Activated CD4-positive, CD25-positive, alpha-beta regulatory T cell treated with anti-CD3 and anti-CD28 coated beads, Interleukin-2, amount 50 U/mL, for 16 hours (primary cell): ENCODE measurements at places on chromosomes 4 and X.

DNA sequence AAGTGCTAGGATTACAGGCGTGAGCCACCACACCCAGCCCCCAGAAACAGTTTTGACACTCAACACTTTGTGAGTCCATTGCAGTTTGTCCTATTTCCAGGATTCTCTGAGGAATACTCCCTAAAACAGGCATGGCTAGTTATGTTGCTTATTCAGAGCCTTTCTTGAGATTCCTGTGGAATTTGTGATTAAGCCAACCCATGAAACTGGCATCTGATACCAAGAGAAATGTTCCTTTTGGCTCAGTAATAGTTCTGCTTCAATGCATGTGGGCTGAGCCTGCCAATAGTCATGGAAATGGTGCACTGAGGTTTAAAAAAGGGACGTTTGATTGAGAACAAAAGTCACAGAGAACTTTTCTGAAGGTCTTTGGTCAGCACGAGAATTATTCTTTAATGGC, 241.7 kb downstream of the PPP1R2C start:
- no peak for DNase-seq

DNA sequence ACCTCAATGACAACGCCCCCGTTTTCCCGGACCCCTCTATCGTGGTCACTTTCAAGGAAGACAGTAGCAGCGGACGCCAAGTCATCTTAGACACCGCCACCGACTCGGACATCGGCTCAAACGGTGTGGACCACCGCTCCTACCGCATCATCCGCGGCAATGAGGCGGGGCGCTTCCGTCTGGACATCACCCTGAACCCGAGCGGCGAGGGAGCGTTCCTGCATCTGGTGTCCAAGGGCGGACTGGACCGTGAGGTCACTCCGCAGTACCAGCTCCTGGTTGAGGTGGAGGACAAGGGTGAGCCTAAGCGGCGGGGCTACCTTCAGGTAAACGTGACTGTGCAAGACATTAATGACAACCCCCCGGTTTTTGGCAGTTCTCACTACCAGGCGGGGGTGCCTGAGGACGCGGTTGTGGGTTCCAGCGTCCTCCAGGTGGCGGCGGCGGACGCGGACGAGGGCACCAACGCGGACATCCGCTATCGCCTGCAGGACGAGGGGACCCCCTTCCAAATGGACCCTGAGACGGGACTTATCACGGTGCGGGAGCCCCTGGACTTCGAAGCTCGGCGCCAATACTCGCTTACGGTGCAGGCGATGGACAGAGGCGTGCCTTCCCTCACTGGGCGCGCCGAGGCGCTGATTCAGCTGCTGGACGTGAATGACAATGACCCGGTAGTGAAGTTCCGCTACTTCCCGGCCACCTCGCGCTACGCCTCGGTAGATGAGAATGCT, 2.2 kb downstream of the FAT4 start:
- no peak for DNase-seq

DNA sequence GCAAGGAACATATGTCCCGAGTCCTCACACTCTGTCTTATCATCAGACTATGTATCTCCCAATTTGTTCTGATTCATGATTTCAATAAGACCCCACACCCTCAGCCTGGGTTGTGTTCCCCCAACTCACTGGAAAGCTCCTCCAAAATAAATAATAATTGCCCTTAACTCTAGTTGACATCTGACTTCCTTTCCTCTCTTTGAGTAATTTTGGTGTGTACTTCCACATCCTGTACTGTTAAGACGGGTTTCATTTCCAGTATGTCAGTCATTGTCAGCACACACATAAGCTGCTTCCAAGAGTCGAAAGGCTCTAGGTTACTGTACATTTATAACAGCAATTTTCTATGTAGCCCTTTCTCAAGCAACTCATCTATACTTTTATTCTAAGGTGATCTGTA, 52.2 kb upstream of the C1QTNF7 start:
- DNase-seq: no peak

- no peak for DNase-seq
These were observed 5.3 kb upstream of the TRMT2B start for GRCh38 chrX:101057093-101057714.

DNA sequence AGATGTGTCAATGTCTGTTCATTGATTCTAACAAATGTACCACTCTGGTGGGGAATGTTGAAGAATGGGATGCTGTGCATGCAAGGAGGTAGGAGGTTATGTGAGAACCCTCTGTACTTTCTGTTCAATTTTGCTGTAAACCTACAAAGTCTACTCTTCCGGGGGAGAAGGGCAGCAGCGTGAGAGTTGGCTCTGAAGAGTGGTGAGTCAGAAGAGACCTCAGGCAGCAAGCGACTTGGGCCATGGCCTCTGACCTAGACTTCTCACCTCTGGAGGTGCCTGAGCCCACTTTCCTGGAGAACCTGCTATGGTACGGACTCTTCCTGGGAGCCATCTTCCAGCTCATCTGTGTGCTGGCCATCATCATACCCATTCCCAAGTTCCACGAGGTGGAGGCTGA, 26.7 kb downstream of the MANBA start:
- no peak for DNase-seq

DNA sequence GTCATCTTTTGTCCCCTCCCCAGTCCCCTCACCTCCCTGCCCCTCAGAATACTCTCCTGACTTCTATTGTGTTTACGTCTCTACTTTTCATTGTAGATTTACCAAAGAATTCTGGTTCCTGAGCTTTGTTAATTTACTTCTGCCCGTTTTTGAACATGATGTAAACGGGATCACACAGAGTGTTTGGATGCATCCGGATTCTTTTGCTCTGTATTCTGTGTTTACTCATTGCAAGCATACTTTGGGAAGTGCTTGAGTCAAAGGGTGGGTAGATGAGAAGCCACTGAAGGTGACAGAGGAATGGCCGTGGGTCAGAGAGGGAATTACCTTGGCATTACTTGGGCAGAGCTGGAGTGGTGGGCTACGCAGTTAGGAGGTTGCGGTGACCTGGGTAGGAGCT, 18.0 kb downstream of the CLCN4 start:
- no peak for DNase-seq

- DNase-seq: no peak
These were observed 838.1 kb upstream of the AGA start for GRCh38 chr4:178280362-178280761.

- no peak for DNase-seq
These were observed 44.7 kb downstream of the TMEM150C start for GRCh38 chr4:82517043-82517442.

DNA sequence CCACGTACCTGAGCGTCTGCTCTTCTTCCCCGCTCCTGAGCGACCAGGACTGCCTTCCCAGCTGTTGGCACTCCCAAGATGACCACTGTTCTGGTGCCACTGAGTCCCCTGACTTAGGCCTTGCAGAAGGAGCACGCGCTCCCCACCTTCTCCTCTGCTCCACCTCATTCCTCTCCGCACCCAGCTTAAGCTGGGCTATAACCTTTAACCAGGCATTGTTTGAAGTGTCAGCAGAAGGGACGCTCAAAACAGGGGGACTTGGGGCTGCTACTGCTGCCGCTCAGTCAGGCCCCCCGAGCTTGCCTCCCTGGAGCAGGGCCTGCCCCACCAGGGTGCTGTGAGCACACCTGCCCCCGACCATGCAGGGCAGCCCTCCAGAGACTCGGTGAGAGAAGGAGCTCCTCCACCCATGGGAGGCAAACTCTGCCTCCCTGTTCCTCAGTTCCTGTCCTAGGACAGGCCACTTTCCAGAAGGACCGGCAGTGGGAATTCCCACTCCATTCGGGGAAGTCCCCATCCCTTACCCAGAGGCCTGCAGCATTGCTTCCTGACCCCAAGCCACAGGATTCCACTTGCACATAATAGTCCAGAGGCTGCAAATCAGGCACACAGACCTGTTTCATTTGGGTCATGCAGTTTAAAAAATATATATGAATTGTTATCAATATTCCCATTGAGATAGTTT, 99.7 kb upstream of the ENPP6 start:
- DNase-seq: no peak

GRCh38 chrX:110665223-110666002, 130.2 kb downstream of the CHRDL1 start:
- DNase-seq: no peak

DNA sequence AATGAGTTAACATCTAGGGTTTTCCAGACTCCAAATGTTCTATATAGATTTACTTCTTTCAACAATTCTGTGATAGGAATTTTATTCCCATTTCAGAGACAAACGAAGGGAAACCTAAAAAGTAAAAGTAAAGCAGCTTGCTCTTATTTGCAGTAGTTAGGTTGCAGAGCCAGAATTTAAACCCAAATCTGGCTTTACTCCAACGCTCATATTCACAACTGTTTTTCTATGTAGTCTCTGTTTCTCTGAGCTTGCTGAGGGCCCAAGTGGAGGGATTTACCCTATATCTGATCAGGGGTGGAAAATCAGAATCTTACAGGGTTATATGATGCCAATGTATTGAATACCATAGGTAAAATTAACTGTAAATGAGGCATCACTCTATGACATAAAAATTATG, 599.1 kb upstream of the GRIA3 start:
- no peak for DNase-seq

DNA sequence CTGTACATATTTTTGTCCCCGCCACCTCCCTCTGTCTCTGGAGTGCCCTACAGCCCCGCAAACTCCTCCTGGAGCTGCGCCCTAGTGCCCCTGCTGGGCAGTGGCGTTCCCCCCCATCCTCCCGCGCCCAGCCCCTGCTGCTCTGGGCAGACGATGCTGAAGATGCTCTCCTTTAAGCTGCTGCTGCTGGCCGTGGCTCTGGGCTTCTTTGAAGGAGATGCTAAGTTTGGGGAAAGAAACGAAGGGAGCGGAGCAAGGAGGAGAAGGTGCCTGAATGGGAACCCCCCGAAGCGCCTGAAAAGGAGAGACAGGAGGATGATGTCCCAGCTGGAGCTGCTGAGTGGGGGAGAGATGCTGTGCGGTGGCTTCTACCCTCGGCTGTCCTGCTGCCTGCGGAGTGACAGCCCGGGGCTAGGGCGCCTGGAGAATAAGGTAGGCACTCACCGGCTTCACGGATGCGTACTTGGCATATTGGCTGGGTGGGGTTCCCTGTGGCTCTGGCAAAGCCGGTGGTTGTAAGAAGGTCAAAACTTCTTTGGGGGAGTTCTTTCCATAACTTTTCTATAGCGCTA, 653 bp downstream of the HHIP start:
- DNase-seq: no peak

GRCh38 chr4:93147524-93148212, 680.9 kb upstream of the ATOH1 start:
- DNase-seq: no peak

- no peak for DNase-seq
These were observed 14.6 kb downstream of the SMAD1 start for GRCh38 chr4:145496292-145496691.

GRCh38 chr4:151541389-151542071, 132.6 kb downstream of the FHIP1A start:
- no peak for DNase-seq

DNA sequence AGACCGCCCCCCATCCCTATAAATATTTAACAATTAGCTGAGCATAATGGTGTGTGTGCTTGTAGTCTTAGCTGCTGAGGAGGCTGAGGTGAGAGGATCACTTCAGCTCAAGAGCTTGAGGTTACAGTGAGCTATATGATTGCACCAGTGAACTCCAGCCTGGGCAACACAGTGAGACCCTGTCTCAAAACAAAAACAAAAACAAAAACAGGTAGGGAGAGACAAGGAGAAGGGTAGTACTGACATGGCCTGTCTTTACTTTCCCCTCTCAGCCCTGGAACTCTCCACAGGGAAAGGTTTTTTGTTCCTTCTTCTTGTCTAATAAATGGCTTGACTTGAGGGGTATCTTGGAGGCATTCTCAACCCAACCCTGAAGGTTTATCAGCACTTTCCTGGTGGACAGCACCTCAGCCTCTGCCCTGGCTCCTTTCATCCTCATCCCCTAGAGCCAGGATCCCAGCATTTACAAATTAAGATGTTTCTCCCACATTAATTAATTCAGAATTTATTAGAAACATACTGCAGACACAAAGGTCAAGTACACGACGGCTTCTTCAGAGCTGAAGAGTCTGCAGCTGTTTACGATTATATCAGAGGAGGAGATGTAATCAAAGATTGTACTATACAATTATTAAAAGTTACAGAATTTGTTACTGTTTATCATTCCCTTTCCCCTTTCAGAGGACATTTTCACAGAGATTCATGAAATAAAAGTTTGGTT, 131.8 kb downstream of the AFF1 start:
- DNase-seq: no peak

DNA sequence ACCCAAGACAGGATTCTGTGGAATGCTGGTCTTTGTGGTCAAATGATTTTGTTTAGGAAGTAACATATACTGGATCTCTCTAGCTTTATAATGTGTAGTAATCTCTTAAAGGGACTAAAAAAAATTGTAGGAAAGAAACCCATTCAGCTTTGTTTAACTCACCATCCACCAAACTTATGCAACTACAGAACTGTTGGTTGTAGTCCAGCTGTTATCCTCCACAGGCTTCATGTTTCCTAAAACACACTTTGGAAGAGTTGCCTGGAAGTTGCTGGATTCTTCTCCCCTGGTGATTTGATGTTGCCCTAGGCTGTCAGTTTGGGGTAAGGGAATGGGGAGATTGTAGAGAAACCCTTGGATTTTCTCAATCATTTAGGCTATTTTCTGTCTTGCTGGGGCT, 89.3 kb downstream of the RLIM start:
- DNase-seq: no peak

- no peak for DNase-seq
These were observed 24.5 kb upstream of the MAGEA3 start for GRCh38 chrX:152674135-152674534.
